ENCODE measurements at places on chromosomes 16 and 17.

GRCh38 chr17:8739097-8739496, 5.5 kb downstream of the CCDC42 start:
- no peak for DNase-seq

DNA sequence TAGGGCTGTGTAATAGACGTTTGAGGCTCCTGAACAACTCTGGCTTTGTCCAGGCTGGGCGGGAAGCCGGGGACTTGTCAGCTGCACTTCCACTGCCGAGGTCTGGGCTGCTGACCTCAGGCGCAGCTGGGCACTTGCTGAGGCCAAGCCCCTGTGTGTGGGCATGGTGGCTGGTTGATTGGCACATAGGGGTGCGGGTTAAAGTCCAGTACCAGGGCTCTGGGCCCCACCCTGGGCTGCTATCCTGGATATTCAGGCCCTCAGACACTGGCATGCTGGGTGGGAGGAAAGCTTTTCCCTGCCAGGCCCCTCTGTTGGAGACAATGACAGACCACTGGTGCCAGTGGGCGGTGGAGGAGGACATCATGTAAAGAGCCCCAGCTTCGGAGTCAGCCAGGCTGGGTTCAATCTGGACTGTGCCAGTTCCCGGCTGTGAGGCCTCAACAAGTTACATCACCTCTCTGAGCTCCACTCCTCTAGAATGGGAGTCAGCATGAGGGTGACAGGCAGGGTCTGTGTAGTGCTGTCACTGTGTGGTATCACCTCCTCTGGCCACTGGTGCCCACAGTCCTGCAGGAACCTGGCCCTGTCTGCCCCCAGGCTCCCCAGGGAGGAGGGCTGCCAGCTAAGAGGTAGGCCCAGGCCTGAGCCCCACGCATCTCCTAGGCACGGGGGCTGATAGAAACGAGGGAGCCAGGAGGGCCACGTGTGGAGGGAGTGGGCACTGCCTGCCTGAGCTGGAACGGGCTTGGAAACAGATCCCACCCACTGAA, 42.5 kb downstream of the PSME3IP1 start:
- DNase-seq: no peak

DNA sequence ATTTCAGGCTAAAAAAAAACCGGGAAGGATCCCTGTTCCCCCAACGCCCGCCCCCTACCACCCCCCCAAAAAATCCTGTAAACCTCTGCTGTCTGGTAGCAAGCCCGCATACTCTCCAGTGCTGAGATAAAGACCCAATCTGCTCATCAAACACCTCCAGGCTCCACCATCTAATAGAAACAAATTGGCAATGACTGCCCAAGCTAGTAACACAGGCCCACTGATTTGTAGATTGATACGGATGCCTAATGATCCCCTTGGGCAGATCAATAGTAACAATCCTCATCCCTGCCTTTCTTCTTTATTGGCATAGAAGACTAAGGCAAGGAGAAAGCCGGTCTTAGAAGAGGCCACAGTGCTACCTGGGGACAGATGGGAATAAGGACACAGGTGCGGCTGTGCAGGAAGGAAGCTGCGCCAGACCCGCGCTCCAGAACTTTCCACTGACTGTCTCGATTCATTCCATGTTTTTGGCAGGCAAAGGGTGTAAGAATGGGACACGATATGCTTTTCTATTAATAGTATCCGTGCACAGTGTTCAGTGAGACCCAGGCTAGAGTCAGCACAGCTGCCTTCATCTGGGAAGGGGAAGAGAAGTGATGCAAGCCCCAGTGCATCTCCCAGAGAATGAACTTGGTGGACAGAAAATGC, 407.6 kb upstream of the PSMD7 start:
- no peak for DNase-seq

- no peak for DNase-seq
These were observed 110.4 kb upstream of the PMFBP1 start for GRCh38 chr16:72282362-72282761.

DNA sequence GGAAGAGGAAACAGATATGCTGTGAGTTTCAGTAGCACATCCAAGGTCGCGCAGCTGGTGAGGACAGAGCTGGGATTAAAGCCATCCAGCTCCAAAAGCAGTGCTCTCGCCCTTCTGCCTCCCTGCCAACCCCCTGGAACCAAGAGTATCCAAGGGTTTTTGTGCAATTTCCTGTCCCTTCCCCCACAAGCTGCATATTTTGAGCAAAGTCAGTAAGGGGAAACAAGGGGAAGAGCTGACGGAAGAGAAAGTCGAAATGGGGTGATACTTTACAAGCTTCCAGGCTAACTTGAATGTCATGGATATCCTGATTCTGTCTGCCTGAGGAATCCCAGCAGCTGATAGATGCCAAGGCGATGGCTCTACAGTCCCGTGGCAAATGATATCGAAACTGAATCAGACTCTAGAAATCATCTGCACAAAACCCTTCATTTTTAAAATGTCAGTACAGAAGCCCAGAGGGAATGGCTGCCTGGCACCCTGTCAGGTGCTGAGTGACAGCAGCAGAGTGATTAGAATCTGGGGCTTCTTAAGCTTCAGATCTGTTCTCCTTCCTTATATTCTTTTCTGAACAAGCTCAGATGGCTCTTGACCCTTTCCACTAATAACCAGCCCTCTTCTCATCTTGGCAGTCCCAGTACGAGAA, 42.9 kb upstream of the TEKT3 start:
- DNase-seq: no peak

DNA sequence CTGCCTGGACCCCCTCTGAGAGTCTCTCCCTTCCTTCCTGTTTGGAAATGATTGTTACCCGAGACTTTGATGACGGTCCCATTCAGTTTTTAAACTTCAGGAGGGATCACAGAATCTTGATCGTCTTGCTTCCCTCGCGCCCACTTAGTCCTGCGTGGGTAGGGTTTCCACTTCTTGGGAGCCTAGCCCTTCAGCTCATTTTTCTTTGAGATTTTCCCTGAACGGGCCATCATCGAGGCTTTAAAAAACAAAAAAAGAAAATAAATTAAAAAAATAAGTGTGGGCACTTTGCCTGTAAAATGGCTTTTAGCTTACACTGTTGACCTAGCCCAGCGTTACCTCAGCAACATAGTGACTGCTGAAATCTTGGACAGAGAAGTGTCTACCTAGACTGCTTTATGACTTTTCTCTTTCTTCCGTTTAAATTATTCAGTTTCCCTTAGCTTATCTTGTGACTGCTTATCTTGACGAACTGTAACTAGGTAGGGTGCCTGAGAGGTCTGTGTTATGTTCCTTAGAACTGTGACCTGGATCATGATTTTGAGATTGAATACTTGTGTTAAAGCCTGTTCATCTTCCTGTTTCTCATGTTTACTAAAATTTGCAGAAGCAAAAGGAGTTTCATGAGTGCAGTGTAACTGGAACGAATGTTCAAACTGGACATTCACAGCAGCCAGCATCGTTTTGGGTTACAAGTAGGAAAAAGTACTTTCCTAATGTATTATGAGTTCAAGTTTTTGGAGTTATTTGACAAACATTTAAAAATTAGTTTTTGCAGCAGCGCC, 874 bp downstream of the WWP2 start:
- no peak for DNase-seq

- no peak for DNase-seq
These were observed 1.7 kb downstream of the CHRNE start for GRCh38 chr17:4901108-4901647.

DNA sequence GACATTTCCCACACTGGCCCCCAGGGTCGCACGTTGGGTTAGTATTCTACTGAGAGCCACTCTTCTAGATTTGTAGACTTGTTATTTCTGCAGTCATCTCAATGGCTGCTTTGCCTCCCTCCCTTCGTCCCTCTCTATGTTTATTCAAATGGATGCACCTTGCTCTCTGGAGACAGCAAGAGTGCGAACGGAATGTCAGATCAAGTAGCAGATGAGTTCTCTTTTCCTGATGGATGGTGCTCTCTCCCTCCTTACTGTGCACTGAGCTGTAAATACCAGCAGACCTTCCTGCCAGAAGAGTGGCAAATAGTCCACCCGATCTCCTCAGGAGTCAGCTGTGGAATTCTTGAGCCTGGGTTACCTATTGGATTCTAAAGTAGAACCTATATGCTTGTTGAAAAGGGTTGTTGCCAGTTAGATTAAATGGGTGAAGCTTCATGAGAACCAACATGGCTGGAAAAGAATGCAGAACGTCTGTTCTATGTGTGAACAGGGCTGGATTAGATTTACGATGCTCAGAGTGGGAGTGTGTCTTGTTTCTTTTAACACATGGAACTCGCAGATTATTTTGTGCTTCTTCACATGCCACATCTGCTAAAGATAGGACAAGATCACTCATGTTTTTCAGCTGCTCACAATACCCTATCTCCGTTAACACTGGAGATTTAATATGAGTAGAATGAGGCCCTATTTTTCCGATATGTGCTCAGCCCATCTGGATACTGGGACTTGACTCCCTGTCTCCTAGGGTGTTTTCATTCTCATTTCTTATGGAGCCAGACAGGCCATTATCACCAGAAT, 6.1 kb downstream of the GNAO1 start:
- no peak for DNase-seq

GRCh38 chr17:72099919-72100318, 20.9 kb upstream of the SOX9 start:
- no peak for DNase-seq

DNA sequence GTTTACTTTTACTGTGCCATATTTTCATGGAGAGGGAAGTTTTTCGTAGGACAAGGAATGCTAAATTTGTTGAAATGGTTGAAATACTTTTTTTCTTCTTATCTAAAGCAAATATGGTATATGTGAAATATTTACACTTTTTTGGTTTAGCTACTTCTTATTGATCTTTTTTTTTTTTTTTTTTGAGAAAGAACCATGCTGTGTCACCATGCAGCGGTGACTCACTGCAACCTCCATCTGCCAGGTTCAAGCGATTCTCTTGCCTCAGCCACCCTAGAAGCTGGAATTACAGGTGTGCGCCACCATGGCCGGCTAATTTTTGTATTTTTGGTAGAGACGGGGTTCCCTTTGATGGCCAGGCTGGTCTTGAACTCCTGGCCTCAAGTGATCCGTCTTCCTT, 100.5 kb downstream of the FTO start:
- no peak for DNase-seq

- DNase-seq: no peak
These were observed 5.3 kb downstream of the OSGIN1 start for GRCh38 chr16:83958137-83958845.

DNA sequence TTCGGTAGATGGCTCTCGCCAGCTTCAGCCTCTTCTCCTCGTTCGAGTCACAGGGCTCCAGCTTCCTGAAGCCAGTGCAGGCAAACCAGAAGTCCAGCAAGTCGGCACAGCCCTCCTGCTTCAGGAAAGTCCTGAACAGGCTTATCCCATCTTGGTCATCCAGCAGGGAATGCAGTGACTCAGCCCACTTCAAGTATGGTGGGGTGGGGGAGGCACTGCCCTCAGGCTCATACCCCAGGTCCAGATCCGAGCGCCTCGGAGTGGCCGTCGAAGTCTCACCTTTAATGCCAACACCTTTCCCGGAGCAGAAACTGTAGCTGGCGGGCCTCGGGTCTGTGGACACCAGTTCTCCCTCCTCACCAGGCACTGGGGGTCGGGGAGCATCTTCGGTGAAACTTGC, 5.9 kb downstream of the AXIN1 start:
- no peak for DNase-seq

GRCh38 chr17:31696184-31696602, 162.9 kb downstream of the COPRS start:
- no peak for DNase-seq

DNA sequence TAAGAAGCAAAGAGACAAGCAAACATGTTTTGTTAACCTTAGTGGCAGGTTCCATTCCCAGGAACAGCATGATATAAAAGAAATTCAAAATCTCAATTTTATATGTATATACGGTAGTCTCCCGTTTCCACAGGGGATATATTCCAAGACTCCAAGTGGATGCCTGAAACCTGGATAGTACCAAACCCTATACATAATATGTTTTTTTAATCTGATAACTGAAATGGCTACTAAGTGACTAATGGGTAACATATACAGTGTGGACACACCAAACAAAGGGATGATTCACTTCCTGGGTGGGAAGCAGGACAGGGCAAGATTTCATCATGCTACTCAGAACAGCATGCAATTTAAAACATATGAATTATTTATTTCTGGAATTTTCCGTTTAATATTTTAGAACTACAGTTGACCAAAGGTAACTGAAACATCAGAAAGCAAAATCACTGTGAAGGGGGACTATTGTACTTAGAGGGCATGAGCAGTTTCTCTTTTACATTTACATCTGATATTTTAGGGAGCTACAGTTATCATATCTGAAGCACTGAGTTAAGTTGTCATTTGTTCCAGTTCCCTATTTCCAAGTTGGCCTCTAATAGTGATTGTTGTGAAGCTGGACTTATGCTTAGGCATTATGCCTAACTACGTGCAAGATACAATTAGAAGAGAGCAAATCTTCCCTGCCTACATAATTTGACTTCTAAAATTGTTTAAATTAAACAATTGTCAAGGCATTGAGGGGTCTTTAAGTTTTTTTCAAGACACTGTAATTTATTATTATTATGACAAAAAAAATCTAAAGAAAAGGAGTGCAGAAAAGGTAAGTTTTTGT, 34.1 kb upstream of the ABCA6 start:
- no peak for DNase-seq

- DNase-seq: no peak
These were observed 26.6 kb downstream of the GSE1 start for GRCh38 chr16:85639529-85640253.

GRCh38 chr16:56776562-56776961, 46.6 kb downstream of the NUP93 start:
- DNase-seq: no peak

- DNase-seq: no peak
These were observed 26.9 kb upstream of the ACSF3 start for GRCh38 chr16:89066721-89067120.

- no peak for DNase-seq
These were observed 2.8 kb downstream of the ZNF48 start for GRCh38 chr16:30397776-30398660.

DNA sequence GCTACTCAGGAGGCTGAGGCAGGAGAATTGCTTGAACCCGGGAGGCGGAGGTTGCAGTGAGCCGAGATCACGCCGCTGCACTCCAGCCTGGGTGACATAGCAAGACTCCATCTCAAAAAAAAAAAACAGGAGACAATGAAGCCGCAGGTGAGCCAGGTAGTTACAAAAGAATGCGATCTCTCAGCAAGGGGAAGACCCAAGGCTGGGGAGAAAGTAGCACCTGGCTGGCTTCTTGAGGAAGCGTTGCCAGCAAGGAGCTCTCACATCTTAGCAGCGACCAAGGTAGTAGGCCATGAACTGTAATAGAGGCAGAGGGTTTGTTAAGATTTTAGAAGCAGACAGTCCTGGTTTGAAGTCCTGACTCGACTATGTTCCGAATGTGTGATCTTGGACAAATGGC, 175.0 kb downstream of the AIPL1 start:
- DNase-seq: no peak
